ENCODE measurements at places on chromosomes 12 and 14.
A peak's percentile ranks its signal among the peaks of the same experiment; 100 is the strongest.

- no peak for DNase-seq
Observed at GRCh38 chr12:50715174-50715573, 48.7 kb upstream of the ATF1 start.

DNA sequence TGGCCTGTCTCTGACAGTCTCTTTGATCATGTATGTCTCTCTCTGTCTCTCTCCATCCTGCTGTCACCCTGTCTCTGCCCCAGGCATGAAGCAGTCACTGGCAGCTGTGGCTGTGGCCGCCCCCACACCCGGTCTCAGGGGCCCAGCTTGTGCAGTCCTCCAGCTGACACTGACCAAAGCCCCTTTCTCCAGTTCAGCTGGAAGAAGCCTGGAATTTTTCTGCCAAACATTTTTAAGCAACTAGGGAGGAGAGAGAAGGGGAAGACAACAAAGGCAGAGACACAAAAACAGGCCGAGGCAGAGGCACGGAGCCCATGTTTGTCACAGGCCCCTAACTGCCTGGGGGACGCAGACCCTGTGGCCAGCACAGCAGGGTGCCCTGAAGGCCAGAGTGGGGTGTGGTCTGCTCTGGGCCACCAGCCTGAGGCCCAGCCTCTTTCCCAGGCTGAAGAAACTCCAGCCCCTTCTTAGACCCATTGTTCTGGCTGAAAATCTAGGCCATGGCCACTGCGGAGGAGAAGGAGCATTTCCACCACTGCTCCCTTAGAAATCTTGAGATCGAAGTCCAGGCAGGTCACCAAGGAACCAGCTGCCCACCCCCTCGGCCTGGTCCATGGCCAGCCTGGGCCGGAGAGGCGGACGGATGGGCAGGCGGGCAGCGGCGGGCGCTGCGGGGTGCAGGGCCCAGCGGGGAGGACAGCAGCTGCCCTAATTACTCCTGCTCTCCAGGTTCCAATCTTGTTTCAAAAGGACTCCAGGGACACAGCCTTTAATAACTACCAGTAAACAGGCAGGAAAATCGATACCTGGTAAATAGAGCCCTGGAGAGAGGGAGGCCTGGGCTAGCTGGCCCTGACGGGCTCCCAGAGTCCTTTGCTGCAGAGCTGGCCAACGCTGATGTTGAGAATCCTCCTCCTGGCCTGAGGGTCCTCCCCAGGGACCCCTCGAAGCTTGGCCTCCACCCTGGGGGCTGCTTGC lies 14.9 kb downstream of the DTX1 start:
- DNase-seq = peak; percentile 78

GRCh38 chr12:118237908-118238307 lies 102.0 kb downstream of the PEBP1 start:
- no peak for DNase-seq

DNA sequence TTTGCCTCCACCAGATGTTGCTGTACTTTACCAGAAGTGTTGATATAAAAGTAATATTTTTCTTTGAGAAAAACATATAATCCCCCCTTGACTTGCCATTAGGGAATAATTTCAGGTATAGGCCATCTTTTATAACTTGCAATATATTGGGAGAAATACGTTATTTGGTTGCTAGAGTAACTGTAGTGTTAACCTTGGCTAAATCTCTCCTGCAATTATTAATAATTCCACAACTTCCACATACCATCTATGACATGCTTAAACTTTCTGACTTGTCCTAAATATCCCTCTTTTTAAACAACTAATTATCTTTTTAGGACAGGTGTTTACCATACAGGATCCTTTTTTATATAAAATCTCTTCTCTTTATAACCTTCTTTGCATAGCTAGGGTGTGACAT lies 1048.2 kb downstream of the SLC16A7 start:
- no peak for DNase-seq

- no peak for DNase-seq
Observed at GRCh38 chr12:108561852-108562347, 496 bp upstream of the ISCU start.

- peak; percentile 43 for DNase-seq
Observed at GRCh38 chr14:68476212-68477109, 316.4 kb downstream of the ZFP36L1 start.

DNA sequence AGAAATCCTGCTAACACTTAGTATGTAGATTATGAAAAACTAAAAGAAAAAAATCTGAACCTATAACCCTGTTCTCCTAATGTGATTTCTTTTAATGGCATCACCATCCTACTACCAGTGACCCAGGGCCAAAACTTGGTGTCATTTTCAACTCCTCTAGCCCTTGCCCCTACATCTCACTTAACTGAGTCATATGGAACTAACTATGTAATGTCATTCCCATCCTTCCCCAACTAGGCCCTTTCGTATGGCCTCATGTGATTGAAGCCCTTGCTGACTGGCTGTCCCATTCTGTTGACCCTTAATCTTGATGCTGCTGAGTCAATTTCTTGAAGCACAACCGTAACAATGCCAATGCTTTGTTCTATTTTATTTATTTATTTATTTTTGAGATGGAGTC lies 7.6 kb downstream of the DMAC2L start:
- DNase-seq = no peak
